ENCODE measurements at places on chromosomes 12 and 14.

- DNase-seq: no peak
Observed at GRCh38 chr14:54627219-54627539, 60.3 kb downstream of the SAMD4A start.

- DNase-seq: no peak
Observed at GRCh38 chr14:55136885-55137786, 8.1 kb downstream of the LGALS3 start.

DNA sequence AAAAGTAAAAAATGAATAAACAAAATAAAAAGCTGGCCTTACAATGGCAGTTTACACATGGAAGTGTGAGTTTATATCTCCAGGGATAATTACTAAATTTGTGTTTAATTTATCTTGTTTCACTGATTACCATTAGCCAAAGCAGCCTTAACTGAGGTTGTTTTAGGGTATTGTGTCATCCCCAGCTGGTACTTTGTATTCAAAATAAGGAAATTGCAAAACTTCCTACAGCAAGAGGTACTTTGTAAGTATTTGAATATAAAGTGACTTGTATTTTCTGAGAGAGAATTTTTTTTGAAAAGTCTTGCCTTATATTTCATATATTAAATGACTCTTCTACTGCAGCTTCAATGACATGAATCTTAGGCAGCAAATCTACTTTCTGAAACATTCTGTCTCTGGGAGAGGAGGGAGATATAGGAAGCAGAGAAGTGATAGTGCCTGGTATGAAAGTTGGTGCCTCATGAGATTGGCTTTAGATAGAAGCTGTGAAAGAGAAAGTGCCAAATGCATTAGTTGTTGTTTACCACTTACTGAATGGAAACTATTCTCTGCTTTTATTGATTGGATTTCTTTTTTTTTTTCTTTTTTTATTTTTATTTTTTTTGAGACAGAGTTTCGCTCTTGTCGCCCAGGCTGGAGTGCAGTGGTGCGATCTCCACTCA, 6.7 kb downstream of the FNTB start:
- DNase-seq: no peak

DNA sequence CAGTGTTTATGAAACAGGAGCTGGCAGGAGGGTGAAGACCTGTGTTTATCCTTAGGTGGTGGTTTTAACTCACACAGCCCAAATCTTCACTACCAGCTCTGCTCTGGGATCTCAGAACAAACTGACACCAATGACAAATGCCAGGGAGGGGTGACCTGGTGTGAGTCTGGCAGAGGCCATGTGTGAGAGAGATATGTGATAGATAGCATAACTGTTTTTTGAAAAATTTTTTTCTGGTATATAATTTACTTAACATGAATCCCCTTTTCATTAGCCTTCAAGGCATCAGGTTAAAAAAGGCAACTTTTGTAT, 51.5 kb downstream of the SLC38A4 start:
- no peak for DNase-seq

- no peak for DNase-seq
Observed at GRCh38 chr14:94974422-94974821, 182.9 kb downstream of the DICER1 start.

DNA sequence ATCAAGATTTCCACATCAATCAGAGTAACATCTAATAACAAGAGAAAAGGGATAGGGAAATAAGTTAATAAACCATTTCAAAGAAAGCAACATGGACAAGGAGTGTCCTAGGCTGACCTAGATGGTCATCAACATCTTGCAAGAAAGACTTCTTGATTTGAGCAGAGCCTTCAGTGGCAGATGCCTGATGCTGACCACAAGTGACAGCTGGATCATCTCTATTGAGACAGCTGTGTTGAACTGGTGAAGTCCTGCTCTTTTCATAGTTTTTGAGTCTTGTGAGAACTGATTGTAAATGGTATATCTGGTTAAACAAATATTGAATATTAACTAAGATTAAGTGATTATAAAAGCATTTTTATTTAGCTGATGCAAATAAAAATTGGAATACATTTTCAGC, 1083.6 kb upstream of the LRFN5 start:
- DNase-seq: no peak

DNA sequence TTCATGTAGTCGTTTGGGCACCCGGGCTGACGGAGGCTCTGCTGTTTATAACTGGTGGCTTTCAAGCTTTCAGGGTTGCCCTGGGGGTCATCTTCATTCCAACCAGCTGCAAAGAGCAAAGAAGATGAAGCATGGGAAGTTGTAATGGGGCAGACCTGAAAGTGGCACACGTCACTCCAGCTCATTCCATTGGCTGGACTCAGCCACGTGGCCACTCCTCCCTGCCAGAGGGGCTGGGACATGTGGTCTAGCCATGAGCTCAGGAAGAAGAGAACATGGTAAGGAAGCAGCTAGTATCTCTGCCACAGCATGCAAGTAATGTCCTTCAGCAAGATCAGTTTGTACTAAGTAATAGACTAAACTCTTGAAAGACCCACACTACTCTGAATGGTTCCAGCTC, 51.7 kb upstream of the FERMT2 start:
- no peak for DNase-seq

DNA sequence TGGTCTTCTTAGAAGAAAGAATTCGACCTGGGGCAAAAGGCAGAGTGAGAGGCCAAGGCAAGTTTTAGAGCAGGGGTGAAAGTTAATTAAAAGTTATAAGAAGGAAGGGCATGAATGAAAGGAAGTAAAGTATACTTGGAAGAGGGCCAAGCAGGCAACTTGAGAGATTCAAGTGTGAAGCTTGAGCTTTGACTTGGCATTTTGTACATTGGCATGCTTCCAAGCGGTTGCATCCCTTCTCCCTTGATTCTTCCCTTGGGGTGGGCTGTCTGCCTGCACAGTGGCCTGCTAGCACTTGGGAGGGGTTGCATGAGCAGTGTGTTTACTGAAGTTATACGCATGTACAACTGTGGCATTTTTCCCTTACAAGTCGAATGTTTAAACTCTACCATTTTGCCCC, 74.8 kb upstream of the MGAT4C start:
- no peak for DNase-seq

- DNase-seq: no peak
Observed at GRCh38 chr12:94133964-94134795, 14.2 kb upstream of the PLXNC1 start.
